Activated naive CD8-positive, alpha-beta T cell treated with anti-CD3 and anti-CD28 coated beads, Interleukin-2, amount 50 U/mL, for 24 hours (primary cell): ENCODE measurements at places on chromosomes 1 and 21.

- no peak overlapping the region for H3K27ac ChIP-seq
- no peaks in the 10 kb centered on the region for H3K36me3 ChIP-seq
- DNase-seq: no peak
- peaks cover 29% of the 10 kb centered on the region for H3K27me3 ChIP-seq
Observed at GRCh38 chr1:200899954-200900867, 5.5 kb downstream of the INAVA start.

DNA sequence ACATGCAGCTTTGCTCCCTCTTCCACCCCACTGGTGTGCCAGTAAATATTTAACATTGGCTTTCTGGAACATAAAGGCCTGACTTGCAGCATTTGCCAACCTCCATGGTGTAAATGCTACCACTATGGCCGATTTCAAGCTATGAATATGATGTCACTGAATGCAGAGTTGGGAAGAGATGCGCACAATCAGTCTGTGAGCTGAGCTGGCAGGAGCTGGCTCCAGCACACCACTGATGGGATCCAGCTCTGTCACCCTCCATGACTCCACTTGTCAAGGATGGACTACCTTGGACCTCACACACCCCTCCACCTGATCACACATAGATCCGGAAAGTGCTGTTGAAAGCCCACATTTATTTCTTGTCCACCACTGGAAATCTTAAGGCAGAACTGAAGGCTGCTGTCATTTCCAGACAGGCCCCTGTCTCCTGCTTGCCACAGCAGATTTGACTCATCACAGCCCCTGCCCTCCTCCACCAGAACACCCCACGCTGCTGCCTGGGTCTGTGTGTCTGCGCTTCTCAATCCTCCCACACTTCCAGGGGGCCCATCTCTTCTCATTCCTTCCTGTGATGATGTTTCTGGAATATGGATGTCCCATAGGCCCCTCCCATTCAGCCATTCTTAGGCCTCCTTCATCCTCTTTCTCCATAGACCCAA, 82.2 kb upstream of the BCAR3 start:
- peaks cover 19% of the 10 kb centered on the region for H3K4me1 ChIP-seq
- DNase-seq: no peak
- no peaks in the 10 kb centered on the region for H3K36me3 ChIP-seq

GRCh38 chr1:112877750-112878149, 78.2 kb downstream of the SLC16A1 start:
- no peaks in the 10 kb centered on the region for H3K4me1 ChIP-seq
- DNase-seq: no peak
- no peak overlapping the region for H3K27ac ChIP-seq
- no peak overlapping the region for H3K4me3 ChIP-seq
- H3K27me3 ChIP-seq: peaks cover 8% of the 10 kb centered on the region
- no peaks in the 10 kb centered on the region for H3K36me3 ChIP-seq

GRCh38 chr1:41665962-41666917, 181.8 kb upstream of the EDN2 start:
- no peaks in the 10 kb centered on the region for H3K27me3 ChIP-seq
- peak overlapping the region; percentile 90 for H3K27ac ChIP-seq
- H3K4me1 ChIP-seq: peaks cover 86% of the 10 kb centered on the region
- H3K36me3 ChIP-seq: peaks cover 3% of the 10 kb centered on the region
- DNase-seq: no peak

DNA sequence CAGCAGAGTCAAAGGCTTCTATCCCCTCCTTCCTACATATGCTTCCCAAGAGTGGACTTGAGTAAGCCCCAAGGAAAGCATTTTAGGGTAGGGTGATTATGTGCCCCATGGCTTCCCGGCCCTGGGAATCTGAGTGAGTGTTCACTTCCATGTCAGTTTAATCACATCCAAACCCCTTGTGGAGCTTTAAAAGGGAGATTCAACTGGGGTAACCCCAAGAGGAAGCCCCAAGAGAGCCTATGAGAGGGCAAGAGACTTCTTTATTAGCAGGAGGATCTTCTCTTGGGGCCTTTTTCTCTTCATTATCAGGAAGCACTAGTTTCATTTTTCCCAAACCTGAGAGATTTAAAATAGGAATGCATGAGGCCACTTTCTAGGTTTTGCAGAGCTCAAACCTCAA, 97.0 kb upstream of the IRF2BP2 start:
- no peak for DNase-seq
- no peak overlapping the region for H3K4me3 ChIP-seq
- no peaks in the 10 kb centered on the region for H3K4me1 ChIP-seq
- H3K27me3 ChIP-seq: no peaks in the 10 kb centered on the region

DNA sequence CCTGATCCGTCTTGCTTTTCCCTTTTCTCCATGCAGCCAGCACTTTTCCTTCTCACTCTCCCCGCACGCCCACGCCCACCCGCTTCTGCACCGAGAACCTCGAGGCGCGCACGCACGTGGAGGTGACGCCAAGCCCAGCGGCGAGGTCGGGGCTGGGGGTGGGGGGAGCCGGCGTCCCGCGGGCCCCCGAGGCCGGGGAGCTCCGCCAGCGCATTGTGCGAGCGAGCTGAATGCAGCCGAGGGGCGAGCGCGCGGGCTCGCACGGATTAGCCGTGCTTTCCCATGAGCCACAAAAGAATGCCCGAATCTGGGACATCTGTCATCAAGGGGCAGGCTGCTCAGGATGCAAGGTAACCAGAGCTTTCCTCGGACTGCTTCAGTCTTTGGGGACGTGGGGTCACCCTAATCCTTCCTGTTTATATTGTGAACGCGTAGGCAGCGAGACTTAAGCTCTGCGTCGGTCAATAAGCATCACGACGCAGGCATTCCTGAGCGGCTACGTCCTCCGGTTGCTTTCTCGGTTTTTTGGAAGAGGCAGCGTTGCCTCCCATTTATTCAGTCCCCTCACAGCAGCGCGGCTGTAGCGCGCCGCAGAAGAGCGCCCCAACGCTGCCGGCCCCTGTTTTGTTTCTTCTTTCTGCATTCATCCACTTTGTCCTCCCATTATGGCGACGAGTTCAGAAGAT, 67.3 kb upstream of the AKT3 start:
- peak; percentile 33 for DNase-seq
- peaks cover 17% of the 10 kb centered on the region for H3K4me1 ChIP-seq
- no peaks in the 10 kb centered on the region for H3K36me3 ChIP-seq
- H3K27me3 ChIP-seq: peaks cover 47% of the 10 kb centered on the region
- peak overlapping the region; percentile 80 for H3K4me3 ChIP-seq

- H3K27me3 ChIP-seq: no peaks in the 10 kb centered on the region
- no peaks in the 10 kb centered on the region for H3K4me1 ChIP-seq
- H3K27ac ChIP-seq: no peak overlapping the region
Observed at GRCh38 chr1:239772446-239772845, 319.2 kb upstream of the FMN2 start.

DNA sequence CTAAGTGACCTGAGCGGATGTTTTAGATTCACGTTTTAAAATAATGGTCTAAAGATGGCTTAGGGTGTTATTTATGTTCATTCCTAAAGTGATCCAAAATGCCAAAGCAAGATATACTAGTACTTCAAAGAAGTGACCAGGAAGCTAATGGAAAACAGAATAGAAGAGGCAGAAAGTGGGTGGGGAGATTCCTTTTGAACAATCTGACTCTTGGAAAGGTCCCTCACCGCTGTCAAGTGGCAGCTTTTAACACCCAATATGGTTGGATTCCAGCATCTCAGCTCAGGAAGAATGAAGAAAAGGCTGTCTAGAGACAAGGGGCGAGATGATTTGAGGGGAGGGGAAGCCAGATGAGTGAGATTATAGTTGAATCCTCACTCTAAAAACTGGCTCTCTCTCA, 90.3 kb downstream of the SCMH1 start:
- DNase-seq: no peak
- no peaks in the 10 kb centered on the region for H3K4me1 ChIP-seq
- no peak overlapping the region for H3K4me3 ChIP-seq
- no peaks in the 10 kb centered on the region for H3K27me3 ChIP-seq
- no peak overlapping the region for H3K27ac ChIP-seq

GRCh38 chr1:209527993-209528717, 55.4 kb upstream of the CAMK1G start:
- H3K27me3 ChIP-seq: peaks cover 14% of the 10 kb centered on the region
- no peaks in the 10 kb centered on the region for H3K4me1 ChIP-seq

DNA sequence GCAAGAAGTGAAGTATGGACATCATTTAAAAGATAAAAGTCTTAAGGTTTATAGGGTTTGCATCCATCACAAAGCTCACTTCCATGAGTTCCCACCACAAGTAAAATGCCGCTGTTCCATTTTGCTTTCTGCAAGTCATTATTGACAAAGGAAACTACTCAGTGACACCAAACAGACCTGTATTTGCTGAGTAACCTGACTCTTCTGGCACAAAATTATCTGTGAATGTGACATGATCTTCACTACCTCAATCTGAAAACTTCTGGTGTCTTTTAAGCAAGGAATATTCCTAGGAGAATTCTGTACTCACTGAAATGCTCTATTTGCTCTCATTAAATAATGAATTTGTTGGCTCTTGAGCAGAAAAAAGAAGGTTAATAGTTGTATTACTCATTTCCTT, 1077.4 kb upstream of the ADGRL4 start:
- no peaks in the 10 kb centered on the region for H3K27me3 ChIP-seq
- H3K4me3 ChIP-seq: no peak overlapping the region
- H3K36me3 ChIP-seq: no peaks in the 10 kb centered on the region
- no peak overlapping the region for H3K27ac ChIP-seq
- no peak for DNase-seq
- no peaks in the 10 kb centered on the region for H3K4me1 ChIP-seq

- H3K4me3 ChIP-seq: no peak overlapping the region
- H3K4me1 ChIP-seq: peaks cover 60% of the 10 kb centered on the region
- no peak for DNase-seq
- H3K27ac ChIP-seq: peak overlapping the region; percentile 0
- H3K36me3 ChIP-seq: no peaks in the 10 kb centered on the region
Observed at GRCh38 chr1:203280061-203280460, 25.3 kb upstream of the BTG2 start.

- H3K36me3 ChIP-seq: no peaks in the 10 kb centered on the region
- H3K27ac ChIP-seq: no peak overlapping the region
- H3K4me3 ChIP-seq: no peak overlapping the region
- H3K4me1 ChIP-seq: peaks cover 6% of the 10 kb centered on the region
- DNase-seq: no peak
Observed at GRCh38 chr1:117167402-117167801, 43.3 kb downstream of the VTCN1 start.

- H3K4me1 ChIP-seq: no peaks in the 10 kb centered on the region
- DNase-seq: no peak
- no peak overlapping the region for H3K27ac ChIP-seq
- H3K4me3 ChIP-seq: no peak overlapping the region
Observed at GRCh38 chr1:224647449-224647848, 31.3 kb downstream of the CNIH3 start.

- H3K36me3 ChIP-seq: no peaks in the 10 kb centered on the region
- H3K4me1 ChIP-seq: peaks cover 7% of the 10 kb centered on the region
- DNase-seq: peak; percentile 7
- no peaks in the 10 kb centered on the region for H3K27me3 ChIP-seq
Observed at GRCh38 chr1:185539277-185539943, 194.8 kb upstream of the HMCN1 start.

DNA sequence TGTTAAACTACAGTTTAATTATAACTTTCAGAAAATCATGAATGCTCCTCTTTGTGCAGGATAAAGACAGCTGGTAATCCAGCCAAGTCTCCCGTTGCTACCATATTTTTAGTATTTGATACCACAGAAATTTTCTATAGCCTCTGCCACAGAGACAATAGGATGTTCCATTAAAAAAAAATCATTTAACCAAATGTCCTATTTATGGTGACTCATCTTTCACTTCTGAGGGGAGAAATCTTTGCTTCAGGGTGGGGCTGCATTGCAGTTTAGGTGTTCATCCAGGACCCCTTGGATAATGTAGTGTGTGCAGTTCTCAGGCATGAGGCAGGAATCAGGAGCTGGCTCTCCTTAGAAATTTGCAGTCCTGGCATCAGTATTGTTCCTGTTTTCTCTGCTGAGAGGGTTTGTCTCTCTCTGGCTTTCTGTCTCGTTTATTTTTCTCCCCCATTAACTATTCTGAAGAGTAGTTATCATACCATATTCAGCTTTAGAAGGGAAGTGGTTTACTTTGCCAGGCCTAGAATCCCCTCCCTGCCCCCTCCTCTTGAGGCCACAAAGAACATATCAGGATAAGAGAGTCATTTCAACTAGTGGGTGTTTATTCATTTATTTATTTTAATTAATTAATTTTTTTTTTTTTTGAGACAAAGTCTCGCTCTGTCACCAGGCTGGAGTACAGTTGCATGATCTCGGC, 3.1 kb downstream of the PRUNE1 start:
- H3K27ac ChIP-seq: peak overlapping the region; percentile 20
- peaks cover 54% of the 10 kb centered on the region for H3K4me1 ChIP-seq
- no peak overlapping the region for H3K4me3 ChIP-seq
- no peak for DNase-seq
- no peaks in the 10 kb centered on the region for H3K36me3 ChIP-seq

DNA sequence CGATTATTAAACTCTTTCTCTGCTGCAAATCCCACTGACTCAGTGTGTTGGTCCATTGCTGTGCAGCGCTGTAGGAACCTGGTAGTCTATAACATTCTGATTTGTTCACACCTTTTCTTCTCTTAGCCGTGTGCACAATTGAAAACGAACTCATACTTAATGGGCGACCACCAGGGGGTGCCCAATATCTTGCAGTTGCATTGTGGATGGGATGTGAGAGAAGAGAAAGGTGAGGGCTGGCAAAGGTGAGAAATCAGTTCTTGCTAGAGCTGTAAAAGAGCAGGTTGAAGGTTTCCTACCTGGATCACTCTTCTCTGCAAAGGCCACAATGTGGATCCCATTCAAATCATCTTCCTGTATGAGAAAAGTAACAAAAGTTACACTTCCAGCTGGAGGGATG, 51.0 kb downstream of the CASQ2 start:
- no peak overlapping the region for H3K27ac ChIP-seq
- H3K36me3 ChIP-seq: no peaks in the 10 kb centered on the region
- DNase-seq: peak; percentile 29

- no peaks in the 10 kb centered on the region for H3K36me3 ChIP-seq
- H3K4me1 ChIP-seq: peaks cover 9% of the 10 kb centered on the region
- no peaks in the 10 kb centered on the region for H3K27me3 ChIP-seq
- no peak for DNase-seq
- H3K4me3 ChIP-seq: no peak overlapping the region
Observed at GRCh38 chr1:154141240-154141639, 13.6 kb downstream of the NUP210L start.

- H3K27ac ChIP-seq: no peak overlapping the region
- no peaks in the 10 kb centered on the region for H3K36me3 ChIP-seq
- peaks cover 4% of the 10 kb centered on the region for H3K4me1 ChIP-seq
Observed at GRCh38 chr1:212915245-212916091, 34.9 kb upstream of the VASH2 start.

DNA sequence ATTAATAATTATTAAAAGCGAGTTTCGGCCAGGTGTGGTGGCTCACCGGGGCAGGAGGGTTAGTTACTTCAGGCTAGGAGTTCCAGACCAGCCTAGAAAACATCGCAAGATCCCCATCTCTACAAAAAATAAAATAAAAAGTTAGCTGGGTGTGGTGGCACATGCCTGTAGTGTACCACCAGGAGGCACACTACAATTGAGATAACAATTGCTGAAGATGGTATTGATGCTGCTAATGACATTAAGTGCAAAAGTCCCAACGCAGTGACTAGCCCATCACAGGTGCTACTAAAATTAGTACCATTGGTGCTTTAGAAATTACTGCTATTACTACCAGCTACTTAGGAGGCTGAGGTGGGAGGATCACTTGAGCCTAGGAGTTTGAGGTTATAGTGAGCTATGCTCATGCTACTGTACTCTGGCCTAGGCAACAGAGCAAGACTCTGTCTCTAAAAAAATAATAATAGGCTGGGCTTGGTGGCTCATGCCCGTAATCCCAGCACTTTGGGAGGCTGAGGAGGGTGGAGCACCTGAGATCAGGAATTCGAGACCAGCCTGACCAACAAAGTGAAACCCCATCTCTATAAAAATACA, 156.6 kb downstream of the GREM2 start:
- H3K36me3 ChIP-seq: no peaks in the 10 kb centered on the region
- H3K27ac ChIP-seq: no peak overlapping the region
- peaks cover 1% of the 10 kb centered on the region for H3K27me3 ChIP-seq
- no peaks in the 10 kb centered on the region for H3K4me1 ChIP-seq
- H3K4me3 ChIP-seq: no peak overlapping the region
